ENCODE measurements at places on chromosomes 12 and 14. TPM values are rescaled to one million over a fixed set of nuclear protein-coding genes. Genes with fewer than 3 reads are reported as not detected.

The OR4E2 gene
- total RNA-seq, result not detected

The KRT80 gene
- not detected for total RNA-seq

The TEX22 gene
- 7.4 TPM for total RNA-seq

The PTCSC3 gene
- not detected for total RNA-seq

The MYL6 gene
- total RNA-seq, result 802 TPM

The CD69 gene
- total RNA-seq, result 90.5 TPM

The INHBC gene
- not detected for total RNA-seq

The RPL10L gene
- total RNA-seq, result not detected

The C12orf50 gene
- 0.07 TPM for total RNA-seq
